ENCODE measurements at places on chromosomes 16 and 17. TPM values are rescaled to one million over a fixed set of nuclear protein-coding genes. Genes with fewer than 3 reads are reported as not detected.

DNA sequence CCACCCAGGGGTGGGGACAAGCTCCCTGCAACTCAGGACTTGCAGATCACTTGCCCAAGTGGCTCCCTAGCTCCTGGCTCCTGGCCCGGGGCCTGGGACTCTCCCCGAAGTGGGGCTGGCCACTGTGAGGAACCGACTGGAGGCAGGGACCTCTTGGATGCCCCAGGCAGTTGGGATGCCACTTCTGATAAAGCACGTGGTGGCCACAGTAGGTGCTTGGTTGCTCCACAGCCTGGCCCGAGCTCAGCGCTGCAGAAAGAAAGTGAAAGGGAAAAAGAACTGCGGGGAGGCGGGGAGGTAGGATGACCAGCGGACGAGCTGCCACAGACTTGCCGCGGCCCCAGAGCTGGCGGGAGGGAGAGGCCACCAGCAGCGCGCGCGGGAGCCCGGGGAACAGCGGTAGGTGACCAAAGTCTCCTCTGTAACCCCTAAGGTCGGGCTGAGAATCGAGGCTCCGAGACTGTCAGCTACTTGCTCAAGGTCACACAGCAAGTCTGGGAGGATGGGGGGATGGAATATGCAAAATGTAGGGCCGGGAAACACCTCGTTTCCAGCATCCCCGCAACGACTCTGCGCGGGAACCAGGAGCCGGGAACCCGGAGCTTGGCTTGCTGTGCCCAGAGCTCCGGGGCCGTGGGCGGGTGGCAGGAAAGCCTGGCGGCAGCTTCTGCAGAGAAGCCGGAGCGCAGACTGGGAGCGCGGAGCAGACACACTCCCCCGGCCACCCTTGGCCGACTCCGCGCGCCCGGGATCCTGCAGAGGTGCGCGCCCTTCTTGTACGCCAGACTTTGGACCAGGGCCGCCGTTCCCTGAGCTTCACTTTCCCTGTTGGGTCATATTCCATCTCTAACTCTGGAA is 1.9 kb downstream of the CIITA start:
- no peak for DNase-seq

DNA sequence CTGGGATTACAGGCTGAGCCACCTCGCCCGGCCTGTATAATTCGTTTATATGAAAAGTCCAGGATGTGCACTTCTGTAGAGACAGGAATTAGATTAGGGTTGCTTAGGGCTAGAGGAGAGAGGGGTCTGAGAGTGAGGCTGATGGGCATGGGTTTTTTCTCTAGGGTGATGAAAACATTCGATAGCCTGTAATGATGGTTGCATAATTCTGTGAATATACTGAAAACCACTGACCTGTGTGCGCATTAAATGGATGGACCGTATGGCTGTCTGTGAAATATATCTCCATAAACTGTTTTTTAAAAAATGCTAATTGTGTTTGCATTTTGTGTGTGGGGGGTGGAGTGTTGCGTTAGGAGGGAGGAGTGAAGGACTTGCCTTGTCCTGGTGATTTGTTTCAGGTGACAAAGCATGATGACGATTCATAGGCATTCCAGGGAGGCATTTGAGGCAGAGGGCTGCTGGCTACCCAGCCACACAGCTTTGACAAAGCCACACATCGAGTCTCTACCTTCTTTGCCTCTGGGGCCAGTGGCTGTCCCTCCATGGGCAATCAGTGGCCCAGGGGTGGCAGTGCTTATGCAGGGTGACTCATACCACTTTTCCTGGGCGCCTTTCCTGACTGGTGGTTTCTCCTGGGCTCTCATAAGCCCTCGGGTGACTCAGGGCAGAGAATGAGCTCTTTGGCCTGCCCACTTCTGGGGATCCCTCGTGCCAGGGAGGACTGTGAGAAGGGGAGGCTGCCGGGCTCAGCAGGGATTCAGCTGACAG is 148.5 kb upstream of the WSCD1 start:
- peak; percentile 22 for DNase-seq

NTN3 gene
- 3.2 TPM for total RNA-seq

TRPV3 gene
- total RNA-seq = 0.31 TPM

CD300LG gene
- not detected for total RNA-seq

DNA sequence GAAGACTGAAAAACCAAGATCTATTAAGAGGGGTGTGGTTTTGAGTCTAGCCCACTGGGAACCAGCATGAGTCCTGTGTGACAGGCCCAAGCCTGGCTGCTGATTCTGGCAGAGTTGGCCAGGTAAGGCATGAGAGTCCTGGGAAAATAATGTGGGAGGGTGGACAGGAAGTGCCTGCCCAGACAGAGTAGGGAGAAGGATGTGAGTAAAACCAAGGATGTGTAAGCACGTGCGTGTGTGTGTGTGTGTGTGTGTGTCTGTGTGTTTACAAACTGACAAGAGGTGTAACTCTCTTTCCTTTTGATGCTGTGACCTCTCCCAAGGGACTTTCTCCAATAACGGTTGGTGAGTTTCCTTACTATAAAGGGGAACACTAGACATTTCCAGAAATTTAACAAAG is 15.6 kb upstream of the TEX2 start:
- no peak for DNase-seq

KDM6B gene
- 19.9 TPM for total RNA-seq

TMEM100 gene
- 0.10 TPM for total RNA-seq

DCUN1D3 gene
- total RNA-seq = 23.5 TPM

ABCA9 gene
- 0.05 TPM for total RNA-seq

DNA sequence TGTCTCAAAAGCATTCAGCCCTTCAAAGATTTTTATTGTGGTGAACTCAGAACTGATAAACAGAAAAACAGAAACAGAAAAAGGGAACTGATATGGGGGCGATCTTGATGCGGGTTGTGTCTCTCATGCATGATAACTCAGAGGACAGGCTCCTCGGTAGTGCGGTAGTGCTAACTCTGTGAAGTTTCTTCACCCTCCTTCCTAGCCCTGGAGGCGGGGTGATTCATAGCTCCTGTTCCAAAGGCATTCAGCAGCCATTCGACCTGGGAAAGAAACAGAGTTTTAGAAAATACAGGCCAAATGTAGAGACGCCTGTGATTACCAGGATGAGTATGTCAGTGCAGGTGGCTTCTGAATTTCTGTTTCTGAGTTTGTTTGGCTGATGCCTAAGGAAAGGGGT is 5.5 kb upstream of the MAF start:
- no peak for DNase-seq

NCBP3 gene
- 28.1 TPM for total RNA-seq

- DNase-seq = no peak
These were observed 14.1 kb downstream of the ACE start for GRCh38 chr17:63490858-63491400.

- DNase-seq = no peak
These were observed 3.5 kb upstream of the LCMT1 start for GRCh38 chr16:25108054-25108453.

DNA sequence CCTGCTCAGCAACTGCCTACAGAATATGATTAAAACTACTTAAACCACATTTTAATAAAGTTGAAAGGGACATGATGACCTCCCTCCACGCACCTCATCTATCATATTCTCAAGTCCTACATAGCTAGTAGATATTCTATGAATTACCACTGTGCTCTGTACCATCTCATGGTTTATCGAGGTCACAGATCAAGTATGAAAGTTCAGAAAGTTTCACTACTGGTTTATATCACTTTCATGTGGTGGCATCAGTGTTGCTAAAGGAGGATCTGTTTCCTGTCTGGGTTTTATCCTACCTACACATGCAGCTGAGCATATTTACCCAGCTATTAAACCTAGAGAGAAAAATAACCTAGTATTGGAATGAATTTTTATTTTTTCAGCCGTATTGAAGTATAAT is 214.9 kb upstream of the MON1B start:
- DNase-seq = no peak

DNA sequence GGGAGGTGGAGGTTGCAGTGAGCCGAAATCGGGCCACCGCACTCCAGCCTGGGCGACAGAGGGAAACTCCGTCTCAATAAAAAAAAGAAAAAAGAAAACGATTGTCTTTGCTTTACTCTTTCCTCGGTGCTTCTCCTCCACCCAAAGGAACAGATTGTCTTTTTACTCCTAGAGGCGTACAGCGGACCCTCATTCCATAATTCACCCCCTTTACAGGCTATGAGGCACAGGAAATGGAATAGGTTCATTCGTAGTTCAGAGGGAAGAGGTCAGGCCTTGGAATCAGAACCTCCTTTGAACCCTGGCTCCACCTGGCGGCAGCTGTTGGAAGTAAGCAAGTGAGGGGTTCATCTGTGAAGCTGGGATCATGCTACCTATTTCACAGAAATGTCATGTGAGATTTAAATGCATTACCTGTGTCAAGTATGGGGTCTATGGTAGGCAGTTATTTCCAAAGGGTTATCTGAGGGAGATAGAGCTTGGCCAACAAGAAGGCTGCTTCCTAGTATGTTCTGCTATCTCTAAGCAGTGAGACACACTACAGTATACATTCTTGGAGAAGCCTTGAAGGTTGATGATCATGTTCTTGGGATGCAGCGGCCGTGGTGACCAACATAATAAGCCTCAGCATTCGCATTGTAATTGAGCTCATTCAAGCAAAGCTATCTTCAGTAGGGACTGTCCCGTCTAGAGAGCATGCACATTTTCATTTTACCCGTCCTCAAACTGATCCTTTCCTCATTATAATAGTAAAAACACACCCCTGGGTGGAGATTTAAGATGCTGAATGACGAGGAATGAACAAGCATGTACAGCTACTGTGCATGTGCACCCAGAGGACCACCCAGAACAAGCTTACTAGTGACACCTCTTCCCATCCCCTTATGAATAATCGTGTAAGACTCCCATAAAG is 18.7 kb upstream of the ZNF689 start:
- peak; percentile 84 for DNase-seq

DNA sequence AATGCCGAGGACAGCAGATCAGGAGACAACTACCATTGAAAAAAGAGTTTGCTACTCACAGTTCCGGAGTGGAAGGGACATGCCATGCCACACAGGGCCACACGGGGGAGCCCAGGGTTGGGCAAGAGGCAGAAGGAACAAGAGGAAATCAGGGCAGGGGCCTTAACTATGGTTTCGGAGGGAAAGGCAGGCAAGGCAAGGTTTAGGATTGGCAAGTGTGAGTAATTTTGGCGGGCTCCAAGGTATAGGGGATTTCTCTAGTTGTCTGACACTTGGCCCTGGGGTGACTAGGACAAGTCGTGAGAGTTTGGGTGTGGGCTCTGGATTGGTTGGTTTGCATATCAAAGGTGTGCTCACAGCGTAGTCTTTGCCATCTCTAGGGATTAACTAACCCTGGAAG is 27.0 kb upstream of the NTN1 start:
- peak; percentile 43 for DNase-seq

Data from Panc1 (cell line).